Right ventricle myocardium superior (tissue), 1 donor: ENCODE measurements at places on chromosomes 11 and 22.
A peak's percentile ranks its signal among the peaks of the same experiment; 100 is the strongest.

- no peak for DNase-seq
Observed at GRCh38 chr11:128551611-128552335, 35.6 kb downstream of the ETS1 start.

DNA sequence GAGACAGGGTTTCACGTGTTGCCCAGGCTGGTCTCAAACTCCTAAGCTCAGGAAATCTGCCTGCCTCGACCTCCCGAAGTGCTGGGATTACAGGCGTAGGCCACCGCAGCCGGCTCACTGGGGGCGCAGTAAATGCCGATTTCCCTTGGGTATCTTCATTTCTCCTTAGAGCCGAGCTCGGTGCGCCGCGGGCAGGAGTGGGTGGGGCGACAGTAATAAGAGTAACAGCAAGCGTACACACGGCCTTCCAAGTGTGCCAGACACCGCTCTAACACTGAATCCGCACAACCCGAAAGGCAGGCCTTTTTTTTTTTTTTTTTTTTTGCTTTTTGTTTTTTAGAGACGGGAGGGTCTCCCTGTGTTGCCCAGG, 500 bp upstream of the ADSL start:
- peak; percentile 63 for DNase-seq

- DNase-seq, result no peak
Observed at GRCh38 chr22:49415151-49415951, 412.3 kb downstream of the BRD1 start.

DNA sequence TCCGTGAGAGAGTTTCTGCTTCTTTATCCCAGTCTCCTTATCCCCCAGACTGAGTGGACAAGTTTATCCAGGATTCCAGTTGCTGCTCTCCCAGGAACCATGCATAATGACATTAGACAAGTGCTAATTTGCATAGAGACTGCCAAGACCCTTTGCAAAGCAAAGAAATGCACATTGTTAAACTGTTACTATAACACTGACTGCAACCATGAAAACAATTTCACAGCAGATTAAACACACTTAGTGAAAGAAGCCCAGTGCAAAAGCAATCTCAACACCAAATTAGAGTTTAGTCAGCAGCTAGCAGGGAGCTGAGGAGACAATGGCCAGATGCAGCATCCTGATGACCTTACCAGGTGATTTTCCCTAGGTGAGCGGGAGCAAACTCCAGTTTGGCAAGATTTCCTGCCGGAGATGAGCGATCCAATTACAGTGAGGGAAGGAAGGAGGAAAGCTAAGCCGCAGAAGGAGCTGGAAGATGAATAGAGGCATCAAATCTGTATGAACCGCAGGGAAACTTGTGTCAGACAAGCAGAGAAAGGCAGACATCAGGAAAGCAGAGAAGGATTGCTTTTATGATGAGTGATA, 273.8 kb upstream of the B3GAT1 start:
- no peak for DNase-seq

- DNase-seq, result no peak
Observed at GRCh38 chr11:79335681-79336080, 105.1 kb downstream of the TENM4 start.

DNA sequence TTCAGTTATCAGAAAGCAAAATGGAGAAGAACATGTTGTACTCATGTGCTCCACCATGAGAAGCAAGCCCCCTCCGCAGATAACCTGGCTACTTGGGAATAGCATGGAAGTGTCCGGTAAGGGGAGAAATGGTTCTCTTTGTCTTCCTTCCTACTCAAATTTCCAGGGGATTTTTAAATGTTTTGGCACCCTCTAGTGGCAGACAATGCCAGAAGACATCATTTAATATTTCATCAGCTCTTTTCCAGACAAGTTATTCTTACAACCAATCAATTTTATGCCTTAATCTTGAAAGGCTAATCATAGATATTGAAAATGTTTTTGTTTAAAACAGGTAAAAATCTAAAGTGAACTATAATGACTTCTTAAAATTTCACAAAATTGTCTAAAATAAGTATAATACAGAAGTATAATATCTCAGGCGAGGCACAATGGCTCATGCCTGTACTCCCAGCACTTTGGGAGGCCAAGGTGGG, 15.7 kb downstream of the CRTAM start:
- DNase-seq, result no peak

GRCh38 chr11:58507355-58507754, 550 bp downstream of the OR5B21 start:
- no peak for DNase-seq

DNA sequence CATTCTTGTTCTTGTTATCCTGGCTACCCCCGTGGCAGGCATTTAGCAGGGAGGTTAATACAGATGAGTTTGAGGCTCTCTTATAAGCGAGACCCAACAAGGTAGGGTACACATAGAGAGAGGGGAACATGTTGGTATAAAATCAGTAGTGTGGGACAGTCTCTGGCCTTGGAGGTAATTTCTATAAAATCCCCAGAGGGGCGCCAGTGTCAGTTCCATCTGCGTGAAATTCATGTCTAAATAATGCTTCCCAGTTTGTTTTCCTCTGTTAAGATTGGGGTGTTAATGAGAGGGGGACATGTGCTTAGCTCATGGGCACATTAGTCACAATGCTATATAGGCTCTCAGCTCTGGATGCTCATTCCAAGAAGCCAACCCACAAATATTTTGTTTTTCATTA, 150.7 kb downstream of the MYO18B start:
- DNase-seq, result no peak

- no peak for DNase-seq
Observed at GRCh38 chr22:19825904-19826618, 28.6 kb downstream of the GNB1L start.

DNA sequence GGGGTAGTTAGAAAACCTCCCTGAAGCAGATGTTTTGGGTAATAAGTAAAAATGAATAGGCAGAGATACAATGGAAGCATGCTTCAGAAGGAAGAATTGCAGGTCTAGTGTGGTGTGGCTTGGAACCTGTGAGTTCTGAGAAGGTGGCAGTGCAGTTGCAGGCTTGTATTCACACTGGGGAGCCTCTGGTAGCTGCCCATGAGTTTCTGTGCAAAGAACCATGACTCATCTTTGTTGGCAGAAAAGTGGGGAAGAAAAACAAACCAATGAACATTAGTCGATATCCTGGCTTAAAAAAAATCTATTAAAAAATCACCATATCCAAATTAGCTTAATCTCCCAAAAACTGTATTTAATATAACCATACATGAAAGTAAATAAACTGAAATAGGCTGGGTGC, 232.6 kb downstream of the FAT3 start:
- no peak for DNase-seq

DNA sequence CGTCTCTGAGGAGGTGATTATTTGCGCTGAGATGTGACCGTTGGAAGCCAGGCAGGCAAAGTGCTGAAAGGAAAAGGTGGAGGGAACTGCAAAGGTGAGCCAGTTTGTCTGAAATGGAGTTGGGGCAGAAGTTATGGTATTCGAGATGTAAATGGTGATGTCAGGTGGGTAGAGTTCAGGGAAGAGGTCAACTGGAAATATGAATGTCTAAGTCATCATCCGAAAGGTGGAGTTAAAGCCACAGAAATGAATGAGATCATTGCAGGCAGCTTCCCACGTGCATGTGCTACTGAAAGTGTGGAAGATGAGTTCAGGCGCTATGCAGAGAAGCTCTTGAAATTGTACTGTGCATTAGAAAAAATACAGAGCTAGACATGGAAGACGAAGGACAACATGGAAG, 2.2 kb upstream of the BPIFC start:
- DNase-seq, result no peak

DNA sequence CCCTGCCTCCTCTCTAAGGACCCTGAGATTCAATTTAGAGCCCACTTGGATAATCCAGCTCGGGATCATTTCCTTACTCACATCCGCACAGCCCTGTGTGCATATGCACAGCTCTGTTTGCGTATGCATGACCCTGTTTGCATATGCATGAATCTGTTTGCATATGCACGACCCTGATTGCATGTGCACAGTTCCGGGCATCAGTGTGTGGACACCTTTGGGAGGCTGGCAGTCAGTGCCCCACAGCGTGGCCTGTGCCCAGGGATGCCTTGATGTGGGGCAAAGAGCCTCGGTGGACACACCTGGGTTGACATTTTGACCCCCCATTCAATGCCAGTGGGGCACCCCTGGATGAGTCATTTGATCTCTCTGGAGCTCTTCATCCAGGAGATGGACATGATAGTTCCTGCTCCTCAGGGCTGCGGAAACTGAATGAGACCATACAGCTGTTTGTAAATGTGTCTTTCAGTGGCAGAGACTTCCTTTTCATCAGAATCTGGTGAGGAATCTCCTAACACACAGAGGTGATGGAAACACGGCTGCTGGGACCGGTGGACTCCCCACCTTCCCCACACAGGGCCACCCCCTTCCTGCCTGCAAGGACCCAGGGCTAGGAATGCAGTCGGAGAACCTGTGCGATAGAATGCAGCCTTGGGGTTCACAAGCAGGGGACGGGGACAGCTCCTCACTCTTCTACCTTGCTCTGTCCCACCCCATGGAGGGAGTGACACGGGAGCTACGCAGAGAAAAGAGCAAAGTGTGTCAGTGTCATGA, 41.2 kb downstream of the MYEOV start:
- DNase-seq, result no peak

DNA sequence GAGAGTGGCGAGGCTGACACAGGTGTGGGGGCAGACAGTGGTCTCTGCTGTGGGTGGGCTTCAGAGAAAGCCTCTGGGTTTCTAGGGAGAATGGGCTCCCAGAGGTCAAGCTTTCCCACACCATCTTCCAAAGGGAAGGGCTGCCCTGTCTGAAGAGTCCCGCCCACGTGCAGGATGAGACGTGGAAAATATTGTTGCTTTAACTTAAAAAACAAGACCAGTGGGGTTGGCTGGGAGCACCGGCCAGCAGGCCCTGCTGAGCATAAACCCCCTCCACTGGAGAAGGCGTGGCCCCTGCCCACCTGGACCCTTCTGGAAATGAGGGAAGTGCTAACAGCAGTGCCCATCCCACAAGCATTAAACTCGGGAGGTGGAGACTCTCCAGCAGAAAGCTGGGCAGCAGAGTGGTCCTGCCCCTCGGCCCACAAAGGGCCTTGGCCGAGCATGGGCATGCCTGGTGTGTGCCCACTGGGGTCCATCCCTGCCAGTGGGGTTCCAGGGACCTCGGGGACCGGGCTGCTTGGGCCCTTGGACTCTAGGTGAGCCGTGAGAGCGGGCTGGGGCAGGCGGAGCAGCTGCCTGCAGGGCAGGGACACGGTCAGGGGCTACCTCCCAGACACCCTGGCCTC, 15.4 kb downstream of the SELENOO start:
- no peak for DNase-seq

DNA sequence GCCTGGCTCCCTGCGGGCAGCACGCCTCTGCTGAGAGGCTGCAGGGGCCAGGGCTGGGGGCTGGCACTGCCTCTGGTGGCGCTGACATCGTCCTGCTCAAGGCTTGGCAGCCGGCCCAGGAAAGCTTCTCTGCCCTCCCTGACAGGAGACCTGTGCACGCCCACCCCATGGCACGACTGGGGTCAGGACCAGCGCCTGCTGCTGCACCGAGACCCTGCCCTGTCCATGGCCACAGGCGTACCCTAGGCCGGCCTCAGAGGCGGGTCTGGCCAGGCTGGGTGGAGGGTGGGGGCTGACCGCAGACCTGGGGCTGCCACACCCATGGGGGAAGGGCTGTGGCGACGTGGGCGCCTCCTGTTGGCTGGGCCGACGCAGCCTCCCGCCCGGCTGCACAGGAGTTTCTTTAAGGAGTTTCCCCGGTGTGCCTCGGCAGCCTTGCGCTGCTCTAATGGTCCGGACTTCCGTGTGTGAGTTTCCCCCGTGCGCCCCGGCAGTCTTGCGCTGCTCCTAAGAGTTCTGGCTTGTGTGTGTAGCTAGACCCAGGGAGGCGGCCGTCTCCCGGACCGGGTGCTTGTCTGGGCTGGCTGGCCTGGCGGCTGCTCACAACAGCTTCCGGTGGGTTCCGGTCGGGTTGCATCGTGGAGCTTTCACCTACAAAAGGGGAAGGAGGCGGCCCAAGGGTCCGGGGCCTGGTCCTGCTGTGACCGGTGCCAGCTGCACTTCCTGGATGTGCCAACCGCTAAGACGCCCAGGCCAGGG, 4.6 kb downstream of the TRABD start:
- DNase-seq, result peak; percentile 89

DNA sequence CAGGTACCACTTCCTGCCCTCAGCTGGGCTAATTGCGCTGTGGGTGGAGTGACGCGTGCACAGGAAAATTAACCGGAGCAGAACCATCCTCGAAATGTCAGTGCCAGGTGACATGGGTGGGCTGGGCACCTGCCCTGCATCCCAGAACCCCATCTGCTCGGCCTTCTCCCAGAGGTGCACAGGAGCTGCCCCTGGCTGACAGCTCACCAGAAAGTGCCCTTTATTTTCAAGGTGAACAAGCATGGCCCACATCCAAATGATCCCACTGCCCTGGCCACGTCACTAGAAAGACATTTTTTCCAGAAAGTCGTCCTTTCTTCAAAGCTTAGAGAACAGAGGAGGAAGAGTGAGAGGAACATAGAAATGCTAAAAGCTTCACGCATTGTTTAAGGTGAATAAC, 4.1 kb upstream of the ELFN2 start:
- DNase-seq, result no peak

DNA sequence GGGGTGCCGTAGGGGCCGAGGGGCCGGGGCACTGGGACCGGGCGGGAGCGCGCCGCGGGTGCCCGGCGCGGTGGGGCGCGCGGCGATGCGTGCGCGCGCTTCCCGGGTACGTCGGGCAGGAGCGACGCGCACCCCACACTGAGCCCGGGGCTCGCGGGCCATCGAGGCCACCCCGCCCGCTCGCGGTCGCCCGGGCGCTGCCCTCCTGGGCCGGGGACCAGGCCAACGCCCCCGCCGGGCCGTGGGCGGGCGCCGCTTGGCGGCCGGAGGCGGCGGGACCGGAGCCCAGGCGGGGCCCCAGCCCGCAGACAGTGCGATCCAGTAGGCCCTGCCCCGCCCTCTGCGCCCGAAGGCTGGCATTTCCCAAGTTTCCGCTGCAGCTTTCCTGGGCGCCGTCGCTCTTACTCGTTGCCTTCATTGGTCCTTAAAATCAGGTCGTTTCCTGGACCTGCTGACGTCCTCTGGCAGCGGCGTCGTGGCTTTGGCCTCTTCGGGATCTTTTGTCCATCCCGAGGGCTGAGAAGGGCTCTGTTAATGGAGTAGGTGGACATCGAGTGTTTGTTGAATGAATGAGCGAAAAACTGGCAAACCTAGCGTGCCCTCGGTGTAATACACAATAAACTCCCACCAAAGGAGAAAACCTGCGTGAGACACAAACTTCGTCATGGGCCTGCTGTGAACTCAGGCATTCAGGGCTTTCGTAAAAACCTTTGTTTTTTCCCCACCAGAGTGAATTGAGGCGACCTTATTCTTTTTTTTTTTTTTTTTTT, 638 bp downstream of the PARVA start:
- DNase-seq, result peak; percentile 82

DNA sequence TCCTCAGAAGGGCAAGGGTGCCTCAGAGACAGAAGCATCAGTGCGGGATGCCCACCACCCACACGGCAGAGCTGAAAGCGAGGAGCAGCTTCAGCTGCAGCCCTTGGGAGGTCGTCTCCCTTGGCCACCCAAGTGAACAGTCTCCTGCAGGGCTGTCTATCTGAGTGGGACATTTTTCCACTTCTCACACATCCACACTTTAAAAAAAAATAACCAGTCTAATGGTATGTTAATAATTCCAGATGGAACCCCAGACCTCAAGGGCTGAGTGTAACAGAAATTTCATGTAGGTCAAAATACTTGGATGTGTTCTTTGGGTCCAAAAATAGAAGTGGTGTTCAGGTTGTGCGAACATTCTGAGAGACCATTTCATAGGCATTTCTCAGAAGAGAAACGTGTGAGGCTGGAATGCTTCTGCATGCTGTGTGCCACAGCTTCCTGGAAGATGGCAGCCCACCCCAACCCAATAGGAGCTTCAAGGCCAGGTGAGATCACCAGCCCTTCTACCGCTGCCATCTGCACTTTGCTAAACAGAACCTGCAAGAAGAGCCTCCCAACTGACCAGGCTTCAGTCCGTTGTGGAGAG, 623.2 kb downstream of the OPCML start:
- DNase-seq, result no peak
